ENCODE measurements at places on chromosomes 12 and 14.

DNA sequence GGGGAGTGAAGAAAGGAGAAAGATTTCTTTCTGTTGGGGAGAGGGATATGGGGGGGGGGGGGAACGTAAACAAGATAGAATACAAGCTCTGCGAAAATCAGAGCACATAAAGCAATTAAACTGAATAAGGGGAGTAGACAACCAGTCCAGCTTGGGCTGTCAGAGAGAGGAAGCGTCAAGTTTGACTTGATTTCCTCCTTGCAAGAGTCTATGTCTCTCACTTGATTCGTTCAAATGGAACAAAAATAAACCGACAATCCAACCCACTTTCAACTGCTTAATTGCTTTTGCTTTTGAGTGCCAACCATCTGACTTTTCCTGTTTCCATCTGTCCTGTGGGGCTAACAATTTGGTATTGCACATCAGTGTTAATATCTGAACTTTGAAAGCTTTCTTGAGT lies 942 bp downstream of the SYT1 start:
- DNase-seq = no peak

GRCh38 chr12:32455607-32456071 lies 56.3 kb downstream of the FGD4 start:
- DNase-seq = no peak

DNA sequence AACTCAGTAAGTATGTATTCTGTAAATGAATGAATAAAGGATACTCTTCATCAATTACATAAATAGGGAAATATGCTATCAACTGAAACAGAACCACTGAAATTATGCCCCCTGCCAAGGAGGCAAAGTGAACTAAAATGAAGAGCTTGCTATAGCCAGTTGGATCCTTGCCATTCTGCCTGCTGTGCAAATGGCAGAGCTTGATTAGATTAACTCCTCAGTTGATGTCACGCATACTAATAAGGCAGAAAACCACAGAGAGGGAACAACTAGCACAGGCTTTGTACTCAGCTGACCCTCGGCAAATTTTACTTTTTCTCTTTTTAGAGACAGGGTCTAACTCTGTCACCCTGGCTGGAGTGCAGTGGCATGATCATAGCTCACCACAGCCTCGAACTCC lies 36.7 kb upstream of the FERMT2 start:
- DNase-seq = no peak

DNA sequence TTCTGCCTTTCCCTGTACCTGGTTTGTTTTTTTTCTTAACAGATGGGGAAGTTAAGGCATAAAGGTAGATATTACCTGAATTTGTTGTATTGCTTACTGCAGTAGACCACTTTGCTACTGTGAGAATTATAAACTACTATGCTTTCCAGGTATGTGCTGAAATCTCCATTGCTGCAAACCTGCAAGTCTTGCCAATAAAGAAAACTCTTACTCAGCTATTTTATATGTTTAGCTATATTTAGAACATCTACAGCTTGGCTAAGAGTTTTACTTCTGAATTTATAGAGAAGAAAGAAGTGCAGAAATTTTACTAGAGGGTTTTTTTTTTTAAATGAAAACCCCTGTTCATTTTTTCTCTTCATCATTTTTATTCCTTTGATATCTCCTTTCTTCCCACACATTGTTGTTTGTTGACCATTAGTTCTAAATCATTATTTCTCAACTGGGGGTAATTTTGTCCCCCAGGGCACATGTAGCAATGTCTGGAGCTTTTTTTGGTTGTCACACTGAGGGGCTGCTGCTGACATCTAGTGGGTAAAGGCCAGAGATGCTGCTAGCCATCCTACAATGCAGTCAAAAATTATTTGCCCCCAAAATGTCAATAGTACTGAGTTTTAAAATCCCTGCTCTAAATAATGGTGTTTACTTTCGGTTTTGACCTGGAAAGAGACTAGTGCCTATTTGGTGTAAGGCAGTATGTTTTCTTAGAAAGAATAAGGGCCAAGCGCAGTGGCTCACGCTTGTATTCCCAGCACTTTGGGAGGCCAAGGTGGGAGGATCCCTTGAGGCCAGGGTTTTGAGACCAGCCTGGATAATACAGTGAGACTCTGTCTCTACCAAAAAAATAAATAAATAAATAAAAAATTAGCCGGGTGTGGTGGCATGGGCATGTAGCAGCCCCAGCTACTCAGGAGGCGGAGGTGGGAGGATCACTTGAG lies 48.6 kb downstream of the PCNX1 start:
- no peak for DNase-seq

- DNase-seq = no peak
These were observed 46.1 kb upstream of the OTOGL start for GRCh38 chr12:80053051-80053790.

DNA sequence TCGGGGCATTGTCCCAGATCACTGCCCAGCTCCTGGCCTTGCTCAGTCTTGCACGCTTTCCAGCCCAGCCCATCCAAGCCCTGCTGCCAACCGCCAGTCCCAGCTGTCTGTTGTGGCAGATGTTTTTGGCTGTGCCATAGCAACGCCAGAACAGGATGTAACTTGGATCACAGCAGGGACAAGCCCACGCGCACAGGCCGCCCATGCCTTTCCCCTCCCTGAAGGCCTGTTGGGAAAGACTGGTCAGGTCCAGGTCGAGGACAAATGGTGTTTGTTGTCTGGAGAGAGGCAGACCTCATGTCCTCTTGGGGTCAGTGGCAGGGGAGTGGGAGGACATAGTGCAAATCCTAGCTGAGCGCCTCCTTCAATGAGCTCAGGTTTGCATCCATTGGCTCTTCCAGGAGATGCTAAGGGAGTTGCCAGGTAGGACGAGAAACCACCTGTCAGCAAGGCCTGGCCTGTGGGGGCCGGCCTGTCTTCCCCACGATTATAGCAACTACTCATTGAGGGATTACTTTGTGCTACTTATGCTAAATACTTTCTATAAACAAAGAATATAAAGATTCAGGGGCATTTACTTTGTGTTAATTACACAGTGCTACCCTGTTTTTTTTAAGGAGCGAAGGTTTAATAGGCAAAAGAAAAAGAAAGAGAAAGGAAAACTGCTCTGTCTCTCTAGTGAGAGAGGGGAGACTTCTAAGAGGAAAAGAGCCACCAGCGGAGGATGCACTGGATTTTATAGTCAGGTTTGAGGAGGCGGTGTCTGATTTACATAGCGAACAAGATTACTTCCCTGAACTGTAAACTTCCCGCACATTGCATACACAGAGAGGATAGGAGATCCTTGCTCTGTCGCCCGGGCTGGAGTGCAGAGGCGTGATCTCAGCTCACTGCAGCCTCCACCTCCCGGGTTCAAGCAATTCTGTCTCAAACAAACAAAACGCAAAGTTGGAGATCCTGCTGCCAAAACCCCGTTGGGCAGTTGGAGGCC lies 42.8 kb upstream of the CORO1C start:
- no peak for DNase-seq

GRCh38 chr12:6863586-6864321 lies 3.6 kb upstream of the TPI1 start:
- no peak for DNase-seq
